ENCODE measurements at places on chromosomes 7 and 10. TPM values are rescaled to one million over a fixed set of nuclear protein-coding genes. Genes with fewer than 3 reads are reported as not detected.

GRCh38 chr7:6251653-6252052 lies 20.8 kb downstream of the CYTH3 start:
- H3K36me3 ChIP-seq = no peaks in the 10 kb centered on the region
- H3K4me3 ChIP-seq = no peak overlapping the region
- no peaks in the 10 kb centered on the region for H3K27me3 ChIP-seq
- H3K27ac ChIP-seq = no peak overlapping the region

DNA sequence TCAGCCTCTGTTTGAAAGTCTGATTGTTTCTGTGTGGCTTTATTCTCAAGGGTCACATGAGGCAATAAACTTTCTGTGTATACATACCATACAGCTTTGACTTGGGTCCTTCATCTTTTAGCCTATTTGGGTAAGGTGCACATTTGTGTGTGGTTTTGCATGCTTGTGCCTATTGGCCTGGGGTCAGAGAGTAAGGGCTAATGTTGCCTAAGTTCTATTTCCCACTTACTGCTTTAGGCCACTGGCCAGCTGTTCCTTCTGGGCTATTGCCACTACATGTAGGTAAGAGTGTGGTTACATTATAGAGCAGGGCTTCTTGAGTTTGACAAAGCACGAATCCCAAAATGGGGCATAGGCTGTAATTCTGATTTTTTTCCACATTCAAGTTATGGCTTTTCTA lies 21.8 kb downstream of the BBIP1 start:
- no peak for DNase-seq
- no peak overlapping the region for H3K4me3 ChIP-seq
- no peaks in the 10 kb centered on the region for H3K27me3 ChIP-seq
- H3K27ac ChIP-seq = no peak overlapping the region

DNA sequence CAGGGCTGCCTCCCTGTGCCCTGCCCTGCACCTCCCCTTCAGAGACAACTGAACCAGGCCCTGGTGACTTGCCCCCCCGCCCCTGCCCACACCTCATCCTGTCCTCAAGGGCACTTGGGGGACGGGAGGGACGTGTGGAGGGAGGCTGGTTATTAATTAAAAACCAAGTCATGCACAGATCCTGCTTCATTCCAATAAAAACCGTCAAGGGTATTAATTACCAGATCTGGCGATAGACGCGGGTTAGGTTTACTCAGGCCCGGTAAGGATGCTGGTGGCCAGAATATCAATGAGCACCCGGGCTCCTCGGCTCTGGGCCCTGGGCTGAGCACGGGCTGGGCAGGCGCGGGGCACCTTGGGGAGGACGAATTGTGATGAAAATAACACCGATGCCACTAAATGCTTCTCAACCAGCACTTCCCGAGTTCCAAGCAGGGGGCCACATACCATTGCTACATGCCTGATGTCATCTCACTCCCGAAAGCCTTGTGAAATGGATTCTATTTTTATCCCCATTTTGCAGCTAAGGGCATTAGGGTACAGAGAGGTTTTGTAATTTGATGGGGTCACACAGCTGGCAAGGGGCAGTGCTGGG lies 24.5 kb upstream of the GTF2IRD1 start:
- H3K4me1 ChIP-seq = peaks cover 11% of the 10 kb centered on the region
- no peaks in the 10 kb centered on the region for H3K36me3 ChIP-seq
- H3K4me3 ChIP-seq = no peak overlapping the region
- H3K27ac ChIP-seq = peak overlapping the region; percentile 88
- DNase-seq = peak; percentile 92
- H3K27me3 ChIP-seq = no peaks in the 10 kb centered on the region

- no peaks in the 10 kb centered on the region for H3K36me3 ChIP-seq
- no peak overlapping the region for H3K27ac ChIP-seq
- no peaks in the 10 kb centered on the region for H3K4me1 ChIP-seq
- no peak for DNase-seq
- peaks cover 2% of the 10 kb centered on the region for H3K27me3 ChIP-seq
Observed at GRCh38 chr10:43307306-43307705, 40.4 kb upstream of the RASGEF1A start.

DNA sequence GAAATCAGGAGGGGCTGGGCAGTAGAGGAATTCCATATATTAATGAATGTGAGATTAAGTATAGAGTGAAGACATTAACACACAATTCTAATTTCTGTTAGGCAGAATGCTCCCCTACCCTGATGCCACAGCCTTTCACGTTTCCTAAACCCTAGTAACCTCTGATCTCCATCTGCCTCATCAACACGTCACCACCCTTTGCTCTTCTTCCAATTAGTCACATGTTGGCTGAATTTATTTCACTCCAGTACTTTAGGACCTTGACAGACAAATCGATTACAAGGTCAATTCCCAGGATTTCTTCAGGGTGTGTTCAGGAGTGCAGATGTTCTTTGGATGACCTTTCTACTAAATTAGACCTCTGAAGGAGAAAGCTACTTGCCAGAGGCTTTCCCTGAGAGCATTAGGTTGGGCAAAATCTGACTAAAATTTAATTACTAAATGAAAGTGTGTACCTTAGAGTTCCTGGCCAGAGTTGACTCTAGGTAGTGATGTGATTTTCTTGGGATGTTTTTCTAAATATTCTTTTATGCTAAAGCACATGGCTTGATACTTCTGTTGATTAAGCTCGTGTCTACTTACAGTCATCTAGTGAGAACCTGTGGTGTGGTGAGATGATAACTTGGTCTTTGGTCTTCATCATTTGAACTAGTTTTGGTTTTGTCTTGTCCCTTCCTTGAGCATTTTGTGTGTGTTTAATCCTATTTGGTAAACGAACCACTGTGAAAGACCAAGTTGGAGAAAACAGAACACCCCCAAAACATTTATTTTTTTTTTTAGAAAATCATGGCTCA lies 12.7 kb downstream of the AGR2 start:
- no peak overlapping the region for H3K4me3 ChIP-seq
- no peak for DNase-seq
- H3K27me3 ChIP-seq = no peaks in the 10 kb centered on the region
- no peak overlapping the region for H3K27ac ChIP-seq
- no peaks in the 10 kb centered on the region for H3K4me1 ChIP-seq

GRCh38 chr10:126016882-126017281 lies 120.5 kb downstream of the FANK1 start:
- no peak overlapping the region for H3K27ac ChIP-seq
- H3K4me3 ChIP-seq = no peak overlapping the region
- peaks cover 4% of the 10 kb centered on the region for H3K4me1 ChIP-seq
- no peaks in the 10 kb centered on the region for H3K36me3 ChIP-seq
- no peak for DNase-seq

DNA sequence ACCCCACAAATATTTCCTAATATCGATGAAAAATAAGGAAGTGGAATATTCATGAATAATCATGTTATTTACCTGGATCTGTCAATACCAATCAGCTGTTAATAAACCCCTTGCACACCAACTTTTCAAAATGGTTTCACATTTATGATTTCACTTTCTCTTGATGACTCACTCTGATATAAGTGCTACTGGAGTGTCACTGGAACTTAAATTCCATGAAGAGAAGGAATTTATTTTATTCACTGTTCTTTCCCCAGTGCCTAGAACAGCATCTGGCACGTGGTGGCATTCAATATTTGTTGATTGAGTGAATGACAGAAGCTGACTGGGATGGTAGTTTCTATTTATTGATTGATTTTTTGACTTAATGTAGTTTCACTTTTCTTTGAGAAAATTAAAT lies 3.5 kb upstream of the ENO4 start:
- no peak overlapping the region for H3K4me3 ChIP-seq
- H3K36me3 ChIP-seq = no peaks in the 10 kb centered on the region
- no peak for DNase-seq
- H3K4me1 ChIP-seq = no peaks in the 10 kb centered on the region
- H3K27me3 ChIP-seq = no peaks in the 10 kb centered on the region

OGDH gene
- 132 TPM for total RNA-seq

GRCh38 chr7:87267239-87267900 lies 47.8 kb upstream of the TMEM243 start:
- H3K36me3 ChIP-seq = no peaks in the 10 kb centered on the region
- H3K4me1 ChIP-seq = no peaks in the 10 kb centered on the region
- no peak overlapping the region for H3K4me3 ChIP-seq
- DNase-seq = no peak
- H3K27ac ChIP-seq = no peak overlapping the region
- no peaks in the 10 kb centered on the region for H3K27me3 ChIP-seq

GRCh38 chr10:35822316-35822715 lies 180.2 kb upstream of the FZD8 start:
- DNase-seq = peak; percentile 51
- H3K36me3 ChIP-seq = no peaks in the 10 kb centered on the region
- peaks cover 2% of the 10 kb centered on the region for H3K4me1 ChIP-seq
- H3K4me3 ChIP-seq = no peak overlapping the region
- no peaks in the 10 kb centered on the region for H3K27me3 ChIP-seq
- H3K27ac ChIP-seq = no peak overlapping the region

- H3K27ac ChIP-seq = no peak overlapping the region
- no peaks in the 10 kb centered on the region for H3K4me1 ChIP-seq
- H3K27me3 ChIP-seq = no peaks in the 10 kb centered on the region
- no peak overlapping the region for H3K4me3 ChIP-seq
- no peaks in the 10 kb centered on the region for H3K36me3 ChIP-seq
- DNase-seq = no peak
Observed at GRCh38 chr10:119504651-119505050, 37.9 kb downstream of the RGS10 start.

- no peaks in the 10 kb centered on the region for H3K36me3 ChIP-seq
- no peak overlapping the region for H3K4me3 ChIP-seq
- DNase-seq = no peak
- no peaks in the 10 kb centered on the region for H3K27me3 ChIP-seq
Observed at GRCh38 chr10:132883391-132883881, 58.9 kb downstream of the CFAP46 start.

DNA sequence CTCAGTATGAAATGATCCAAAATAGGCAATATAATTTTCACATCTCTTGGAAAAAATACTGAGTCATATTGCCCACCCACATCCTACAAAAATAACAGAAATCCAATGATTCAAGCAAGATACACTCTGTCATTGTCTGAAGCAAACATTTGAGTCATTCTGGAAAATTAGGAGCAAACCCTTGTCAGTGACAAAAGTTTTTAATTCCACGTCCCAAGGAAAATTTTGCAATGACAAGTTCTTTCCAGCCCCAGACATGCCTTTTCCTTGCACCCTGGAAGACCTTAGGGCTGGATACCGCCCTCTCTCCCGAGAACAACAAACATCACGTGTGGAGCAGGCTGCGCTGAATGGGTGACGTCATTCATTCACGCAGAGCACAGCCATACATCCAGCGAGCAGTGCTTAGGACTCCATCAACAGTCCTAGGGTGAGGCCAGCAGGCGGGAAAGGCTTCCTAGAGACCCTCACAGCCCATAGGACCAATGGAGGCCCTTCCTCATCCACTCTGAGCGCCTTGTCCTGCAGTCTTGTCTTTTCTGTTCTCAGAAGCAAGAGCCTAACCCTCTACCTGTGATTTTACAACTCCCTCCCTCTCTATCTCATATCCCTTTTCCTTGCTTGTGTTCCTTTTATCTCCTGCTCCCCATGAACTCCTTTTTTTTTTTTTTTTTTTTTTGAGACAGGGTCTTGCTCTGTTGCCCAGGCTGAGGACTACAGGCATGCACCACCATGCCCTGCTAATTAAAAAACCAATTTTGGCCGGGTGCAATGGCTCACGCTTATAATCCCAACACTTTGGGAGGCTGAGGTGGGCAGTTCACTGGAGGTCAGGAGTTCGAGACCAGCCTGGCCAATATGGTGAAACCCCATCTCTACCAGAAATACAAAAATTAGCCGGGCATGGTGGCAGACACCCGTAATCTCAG lies 23.5 kb upstream of the KDM7A start:
- H3K4me3 ChIP-seq = no peak overlapping the region
- no peak overlapping the region for H3K27ac ChIP-seq
- DNase-seq = no peak
- H3K4me1 ChIP-seq = no peaks in the 10 kb centered on the region
- no peaks in the 10 kb centered on the region for H3K36me3 ChIP-seq
- no peaks in the 10 kb centered on the region for H3K27me3 ChIP-seq

- H3K4me1 ChIP-seq = peaks cover 8% of the 10 kb centered on the region
- no peak overlapping the region for H3K4me3 ChIP-seq
- H3K36me3 ChIP-seq = no peaks in the 10 kb centered on the region
- DNase-seq = no peak
- no peaks in the 10 kb centered on the region for H3K27me3 ChIP-seq
Observed at GRCh38 chr7:30240106-30240800, 44.1 kb upstream of the ZNRF2 start.

DNA sequence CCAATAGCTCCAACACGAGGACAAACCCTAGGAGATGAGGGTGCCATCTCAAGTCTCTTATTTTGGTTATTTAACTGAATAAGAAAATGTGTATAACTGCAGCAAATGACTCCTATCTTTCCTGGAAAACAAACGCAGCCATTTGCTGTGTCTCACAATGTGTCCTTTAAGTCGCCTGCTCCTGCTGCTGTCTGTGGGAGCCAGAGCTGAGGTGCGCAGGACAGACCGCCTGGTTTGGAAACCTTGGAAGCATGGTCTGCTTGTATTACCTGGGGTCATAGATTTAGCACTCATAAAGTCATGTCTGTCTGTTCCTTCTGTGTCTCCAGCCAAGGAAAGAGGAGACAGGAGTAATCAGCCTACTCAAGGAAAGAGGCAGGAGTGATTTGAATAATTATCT lies 760.2 kb downstream of the GRID1 start:
- H3K4me1 ChIP-seq = no peaks in the 10 kb centered on the region
- no peaks in the 10 kb centered on the region for H3K27me3 ChIP-seq
- H3K36me3 ChIP-seq = no peaks in the 10 kb centered on the region
- no peak overlapping the region for H3K27ac ChIP-seq

PRKCQ gene
- 17.5 TPM for total RNA-seq

DNA sequence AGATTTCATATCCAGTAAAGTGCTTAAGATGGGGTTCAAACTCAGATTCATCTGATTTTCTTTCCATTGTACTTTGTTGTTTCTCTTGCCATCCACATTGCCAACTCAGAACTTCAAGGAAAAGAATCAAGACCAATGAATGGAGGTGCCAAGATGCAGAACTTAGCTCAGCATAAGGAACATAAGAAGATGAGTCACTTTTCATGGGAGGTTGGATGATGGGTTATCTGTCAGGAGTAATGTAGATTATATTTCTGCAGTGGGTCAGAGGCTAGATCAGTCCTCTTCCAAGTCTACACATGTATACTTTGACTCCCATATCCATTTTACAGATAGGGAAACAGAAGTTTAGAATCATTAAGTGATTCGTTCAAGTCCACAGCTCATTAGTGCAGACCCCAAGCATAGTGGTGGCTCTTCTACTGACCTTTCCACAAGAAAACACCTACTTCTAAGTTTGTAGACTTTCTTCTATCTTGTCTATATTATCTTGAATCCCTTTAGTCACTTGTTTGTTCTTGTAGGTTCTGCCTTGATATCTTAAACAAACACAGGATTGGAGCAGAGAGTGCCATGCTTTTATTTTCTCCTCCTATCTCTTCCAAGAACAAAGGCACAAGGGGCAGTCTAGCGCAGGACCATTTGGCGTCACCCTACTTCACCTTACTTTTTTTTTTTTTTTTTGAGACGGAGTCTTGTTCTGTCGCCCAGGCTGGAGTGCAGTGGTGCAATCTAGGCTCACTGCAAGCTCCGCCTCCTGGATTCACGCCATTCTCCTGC lies 14.0 kb upstream of the ADD3 start:
- DNase-seq = no peak
- H3K27ac ChIP-seq = no peak overlapping the region
- H3K36me3 ChIP-seq = no peaks in the 10 kb centered on the region
- H3K27me3 ChIP-seq = no peaks in the 10 kb centered on the region

COL1A2 gene
- 149 TPM for total RNA-seq

ENO4 gene
- total RNA-seq = 1.2 TPM
